ENCODE measurements at places on chromosomes 1 and 21.

- no peak for DNase-seq
Observed at GRCh38 chr1:46152016-46152415, 19.6 kb upstream of the PIK3R3 start.

GRCh38 chr1:11851180-11851579, 3.6 kb upstream of the NPPA start:
- DNase-seq, result no peak

GRCh38 chr21:36825658-36826057, 126.7 kb downstream of the SIM2 start:
- peak; percentile 74 for DNase-seq

DNA sequence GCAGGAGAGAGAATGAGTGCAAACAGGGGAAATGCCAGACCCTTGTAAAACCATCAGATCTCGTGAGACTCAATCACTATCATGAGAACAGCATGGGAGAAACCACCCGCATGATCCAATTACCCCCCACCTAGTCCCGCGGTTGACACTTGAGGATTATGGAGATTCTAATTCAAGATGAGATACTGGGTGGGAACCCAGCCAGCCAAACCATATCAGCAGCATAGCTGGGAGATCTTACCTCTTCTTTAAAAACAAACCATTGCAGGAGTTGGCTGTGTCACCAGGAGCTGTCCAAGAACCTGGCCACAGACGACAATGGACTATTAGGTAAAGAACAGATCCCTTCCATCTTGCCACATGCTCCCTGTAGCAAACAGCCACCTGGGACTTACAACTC, 422.7 kb downstream of the MATN1 start:
- no peak for DNase-seq

DNA sequence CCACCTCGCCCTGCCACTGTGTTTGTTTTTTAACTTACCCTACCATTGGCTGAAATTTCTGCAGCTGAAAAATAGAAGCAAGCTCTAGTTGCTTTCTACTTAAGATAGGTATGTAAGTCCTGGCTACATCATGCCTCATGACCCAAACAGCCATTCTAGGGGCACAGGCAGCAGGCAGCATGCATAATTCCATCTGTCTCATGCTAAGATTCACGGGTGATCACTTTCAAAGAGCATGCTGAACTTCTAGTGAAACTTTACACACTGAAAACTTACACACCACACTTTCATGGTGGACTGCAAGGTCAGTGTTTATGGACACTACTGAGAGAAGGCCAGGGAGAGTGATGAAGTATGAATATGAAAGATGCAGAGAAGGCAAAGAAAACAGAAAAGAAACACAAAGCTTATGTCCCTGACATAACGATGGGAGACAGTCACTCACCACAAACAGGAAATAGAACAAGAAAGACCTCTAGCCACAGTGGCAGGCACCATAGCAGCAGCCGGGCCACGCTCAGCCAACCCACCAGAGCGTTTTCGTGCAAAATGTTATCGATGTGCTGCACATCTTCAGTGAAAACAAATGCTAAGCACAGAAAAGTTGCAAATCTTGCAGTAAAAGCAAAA, 102.3 kb upstream of the TIAM1 start:
- no peak for DNase-seq

DNA sequence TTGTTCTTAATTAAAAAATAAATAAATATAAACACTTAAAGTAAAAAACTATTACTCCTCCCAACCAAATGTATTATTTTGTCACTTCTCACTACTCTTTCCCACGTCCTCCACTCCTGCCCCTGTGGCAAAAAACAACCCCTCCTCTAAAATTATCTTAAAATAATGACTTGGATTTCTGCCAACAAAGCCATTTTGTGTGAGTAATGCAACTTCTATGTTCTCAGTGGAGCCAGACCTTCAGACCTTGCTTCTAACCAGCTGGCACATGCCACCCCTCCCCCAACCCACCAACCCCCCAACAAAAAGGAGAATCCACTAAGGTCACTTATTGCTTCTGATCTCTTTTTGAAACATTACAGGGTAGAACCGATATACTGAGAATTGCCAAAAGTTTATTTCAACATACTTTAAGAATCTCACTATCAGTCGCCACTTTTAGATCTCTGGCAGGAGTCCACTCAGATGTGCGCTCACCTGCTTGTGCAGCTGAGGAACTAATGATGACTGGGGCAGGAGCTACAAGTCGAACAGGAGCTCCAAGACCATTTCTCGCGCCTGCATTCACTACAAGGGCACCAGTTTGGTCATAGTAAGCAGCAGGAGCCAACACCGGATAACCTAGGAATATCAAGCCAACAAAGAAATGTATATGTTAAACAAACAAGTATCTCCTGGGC, 58.3 kb upstream of the SDC3 start:
- DNase-seq, result peak; percentile 97

- DNase-seq, result no peak
Observed at GRCh38 chr1:210061992-210062391, 124.0 kb downstream of the SYT14 start.

Measured in NCI-H1105 treated with DMSO at 0.1 percent for 48 hours (cell line).